ENCODE measurements at places on chromosomes 7 and 10. TPM values are rescaled to one million over a fixed set of nuclear protein-coding genes. Genes with fewer than 3 reads are reported as not detected.

Gene C10orf95
- total RNA-seq = not detected

Gene JAZF1
- total RNA-seq = 6.0 TPM

Gene MSMB
- not detected for total RNA-seq

Gene CTAGE4
- total RNA-seq = not detected

Gene SERPINE1
- 1,665 TPM for total RNA-seq

Gene FAM25C
- total RNA-seq = not detected

Gene XRCC2
- 3.3 TPM for total RNA-seq

Gene AASS
- 0.17 TPM for total RNA-seq

Gene NPFFR1
- not detected for total RNA-seq

Data from A549 treated with GW870086 at 1 μM for 4 hours (cell line).